Astrocyte of the cerebellum (primary cell): ENCODE measurements at places on chromosomes 5 and 9.

GRCh38 chr5:107672211-107673038 lies 1.7 kb upstream of the EFNA5 start:
- DNase-seq = peak; percentile 91

- DNase-seq = no peak
Measured at GRCh38 chr5:72465601-72466563, 41.3 kb downstream of the ZNF366 start.

DNA sequence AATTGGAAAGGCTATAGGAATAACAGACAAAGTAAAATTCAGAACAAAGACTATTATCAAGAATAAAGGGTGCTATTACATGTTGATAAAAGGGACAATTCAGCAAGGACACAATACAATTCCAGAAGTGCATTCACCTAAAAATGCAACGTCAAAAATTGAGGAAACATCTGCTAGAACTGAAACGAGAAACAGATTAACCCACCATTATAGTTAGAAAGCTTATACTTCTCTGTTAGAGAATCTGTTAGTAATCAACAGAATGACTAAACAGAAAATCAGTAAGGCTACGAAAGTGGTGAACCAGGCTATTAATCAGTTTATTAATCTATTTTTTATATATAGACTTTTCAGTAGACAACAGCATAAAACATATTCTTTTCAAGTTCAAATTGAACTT lies 14.8 kb downstream of the FCN1 start:
- no peak for DNase-seq

DNA sequence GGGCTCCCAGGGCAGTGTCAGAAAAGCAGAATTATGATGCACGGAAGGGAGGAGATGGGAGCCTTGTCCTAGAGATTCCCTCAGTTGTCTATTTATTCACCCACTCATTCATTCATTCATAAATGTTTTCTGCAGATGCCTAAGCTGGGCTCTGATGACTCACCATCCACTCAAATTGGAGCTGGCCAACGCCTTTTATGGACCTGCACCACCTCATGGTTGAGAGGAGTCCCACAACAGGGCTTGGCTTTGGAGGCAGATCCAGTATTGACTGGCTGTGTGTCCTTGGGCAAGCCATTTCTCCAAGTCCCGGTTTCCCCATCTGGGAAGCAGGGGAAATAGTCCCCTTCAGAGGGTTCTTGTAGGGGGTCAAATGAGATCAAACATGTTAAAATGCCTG lies 227.8 kb downstream of the MELK start:
- DNase-seq = no peak

DNA sequence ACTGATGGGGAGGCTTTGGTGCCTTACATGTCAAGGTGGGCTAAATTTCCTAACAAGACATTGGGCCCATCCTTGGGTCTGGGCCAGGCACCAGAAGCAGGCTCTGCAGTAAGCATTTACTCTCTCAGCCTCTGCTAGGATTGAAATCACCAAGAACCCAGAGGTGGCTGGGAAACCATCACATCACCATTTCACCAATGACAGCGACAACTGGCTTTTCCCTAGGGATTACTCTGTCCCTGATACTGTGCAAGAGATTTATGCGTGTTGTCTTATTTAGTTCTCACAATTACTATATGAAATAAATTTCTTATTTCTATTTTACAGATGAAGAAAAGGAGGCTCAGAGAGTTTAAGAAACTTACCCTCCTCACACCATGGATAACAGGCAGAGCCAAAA lies 342.2 kb downstream of the ARHGEF28 start:
- DNase-seq = no peak

GRCh38 chr9:70641631-70642030 lies 227.2 kb upstream of the KLF9 start:
- peak; percentile 20 for DNase-seq

GRCh38 chr5:179195561-179196404 lies 135.6 kb downstream of the ZNF354C start:
- no peak for DNase-seq

DNA sequence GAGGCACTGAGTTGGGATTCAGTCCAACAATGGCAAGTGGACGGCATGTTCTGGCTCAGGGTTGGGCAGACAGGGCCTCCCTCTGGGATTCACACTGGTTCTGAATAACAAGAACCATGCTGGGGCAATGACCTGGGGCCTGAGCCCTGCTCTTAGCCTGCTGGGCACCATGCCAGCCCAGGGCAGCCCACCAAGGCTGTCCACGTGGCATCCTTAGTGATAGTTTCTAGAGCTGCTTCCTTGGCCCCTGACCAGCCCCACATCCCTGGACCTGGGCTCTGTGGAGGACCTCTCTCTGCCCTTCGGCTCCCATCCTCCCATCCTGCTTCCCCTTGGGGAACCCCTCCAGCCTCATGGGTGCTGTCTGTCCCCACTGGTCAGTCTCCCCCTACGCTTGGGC lies 22.3 kb upstream of the OLFM1 start:
- no peak for DNase-seq

- DNase-seq = no peak
Measured at GRCh38 chr9:1941989-1942388, 73.2 kb upstream of the SMARCA2 start.

DNA sequence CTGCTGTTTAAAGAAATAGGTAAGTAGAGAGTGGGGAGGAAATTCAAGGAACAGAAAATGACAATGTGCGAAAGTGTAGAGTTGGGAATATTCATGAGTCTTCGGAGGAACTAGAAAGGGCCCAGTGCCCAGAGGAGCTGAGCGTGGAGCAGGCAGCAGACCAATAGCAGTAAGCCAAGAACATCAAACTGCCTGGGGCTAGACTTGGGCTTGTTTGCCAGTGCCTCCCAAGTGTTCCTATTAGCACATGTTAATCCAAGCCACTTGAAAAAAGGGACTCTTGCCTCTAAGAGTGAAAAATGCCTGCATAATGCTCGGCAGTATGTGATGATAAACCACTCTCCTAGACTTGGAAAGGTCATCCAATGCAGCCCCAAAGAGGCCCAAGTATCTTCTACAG lies 1.2 kb upstream of the TAL2 start:
- DNase-seq = no peak

- peak; percentile 76 for DNase-seq
Measured at GRCh38 chr9:107548298-107549142, 59.0 kb upstream of the KLF4 start.

DNA sequence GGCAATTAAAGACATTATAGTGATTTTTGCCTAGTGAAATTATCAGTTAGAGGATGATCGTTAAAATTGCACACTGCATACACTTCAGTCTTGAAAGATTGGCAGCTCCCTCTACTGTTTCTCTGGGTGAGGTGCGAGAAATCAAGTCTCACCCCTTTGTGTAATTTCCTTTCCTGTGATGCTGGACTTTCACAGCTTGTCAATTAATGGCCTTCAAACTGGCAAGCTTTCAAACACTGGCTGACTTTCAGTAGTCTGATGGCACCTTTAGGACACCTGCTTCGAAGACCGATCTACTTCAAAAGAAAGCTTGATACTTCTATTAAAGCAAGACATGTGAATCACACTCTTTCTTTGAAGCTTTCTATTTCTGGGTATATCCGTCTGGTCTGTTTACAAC lies 706.7 kb upstream of the PTPRD start:
- DNase-seq = peak; percentile 8

- DNase-seq = no peak
Measured at GRCh38 chr5:16446993-16447392, 18.6 kb downstream of the ZNF622 start.

DNA sequence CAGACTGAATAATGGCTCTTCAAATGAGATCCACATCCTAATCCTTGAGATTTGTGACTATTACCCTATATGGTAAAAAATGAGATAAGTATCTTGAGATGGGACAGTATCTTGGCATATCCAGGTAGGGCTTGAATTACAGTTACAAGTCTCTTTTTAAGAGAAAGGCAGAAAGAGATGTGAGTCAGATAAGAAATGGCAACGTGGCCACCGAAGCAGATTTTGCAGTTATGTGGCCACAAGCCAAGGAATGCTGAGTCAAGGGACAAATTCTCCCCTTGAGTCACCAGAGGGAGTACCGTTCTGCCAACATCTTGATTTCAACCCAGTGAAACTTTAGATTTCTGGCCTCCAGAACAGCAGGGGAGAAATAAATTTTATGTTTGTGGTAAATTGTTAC lies 1983.0 kb upstream of the C9orf72 start:
- peak; percentile 81 for DNase-seq

DNA sequence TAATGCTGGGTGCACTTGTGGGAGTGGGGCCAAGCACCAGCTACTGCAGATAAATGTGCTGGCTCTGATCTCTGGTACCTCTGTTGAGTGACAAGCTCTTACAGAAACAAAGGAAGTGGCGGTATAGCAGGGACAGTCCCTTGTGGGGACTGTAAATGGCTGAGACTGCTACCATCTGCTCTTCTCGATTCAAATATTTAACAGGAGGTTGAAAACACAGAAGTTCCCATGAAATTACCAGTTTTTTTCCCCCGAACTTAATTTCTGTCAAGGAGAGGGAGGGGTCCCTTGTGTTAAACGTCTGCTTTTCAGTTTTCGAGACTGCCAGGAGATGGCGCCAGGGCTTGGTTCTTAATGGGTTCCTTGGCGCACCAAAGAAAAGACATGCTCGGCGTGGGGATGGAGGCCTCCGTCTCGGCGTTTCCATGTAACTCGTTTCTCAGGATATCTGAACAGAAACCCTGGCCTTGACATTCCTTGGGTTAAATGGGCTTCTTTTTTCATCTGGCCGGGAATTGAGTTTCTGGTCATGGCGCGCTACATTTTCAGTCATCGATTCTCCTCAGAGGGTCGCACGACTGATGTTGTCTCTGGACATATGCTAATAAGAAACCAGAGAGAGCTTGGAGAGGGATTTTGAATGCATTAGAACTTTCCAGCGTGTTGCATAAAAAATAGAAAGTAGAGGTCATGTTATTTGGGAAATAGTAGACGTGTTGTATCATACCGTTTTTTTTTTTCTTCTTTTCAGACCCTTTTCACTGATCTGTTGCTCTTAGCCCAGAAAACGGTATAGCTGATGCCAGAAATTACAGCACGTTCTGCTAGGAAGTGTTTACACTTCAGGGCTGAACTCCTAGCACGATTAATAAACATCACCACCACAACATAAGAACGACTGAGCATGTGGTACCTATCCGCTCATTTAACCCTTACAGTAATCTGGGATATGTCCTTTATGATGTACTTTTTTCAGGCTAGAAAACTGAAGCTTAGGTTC lies 64.0 kb downstream of the CARTPT start:
- peak; percentile 59 for DNase-seq

DNA sequence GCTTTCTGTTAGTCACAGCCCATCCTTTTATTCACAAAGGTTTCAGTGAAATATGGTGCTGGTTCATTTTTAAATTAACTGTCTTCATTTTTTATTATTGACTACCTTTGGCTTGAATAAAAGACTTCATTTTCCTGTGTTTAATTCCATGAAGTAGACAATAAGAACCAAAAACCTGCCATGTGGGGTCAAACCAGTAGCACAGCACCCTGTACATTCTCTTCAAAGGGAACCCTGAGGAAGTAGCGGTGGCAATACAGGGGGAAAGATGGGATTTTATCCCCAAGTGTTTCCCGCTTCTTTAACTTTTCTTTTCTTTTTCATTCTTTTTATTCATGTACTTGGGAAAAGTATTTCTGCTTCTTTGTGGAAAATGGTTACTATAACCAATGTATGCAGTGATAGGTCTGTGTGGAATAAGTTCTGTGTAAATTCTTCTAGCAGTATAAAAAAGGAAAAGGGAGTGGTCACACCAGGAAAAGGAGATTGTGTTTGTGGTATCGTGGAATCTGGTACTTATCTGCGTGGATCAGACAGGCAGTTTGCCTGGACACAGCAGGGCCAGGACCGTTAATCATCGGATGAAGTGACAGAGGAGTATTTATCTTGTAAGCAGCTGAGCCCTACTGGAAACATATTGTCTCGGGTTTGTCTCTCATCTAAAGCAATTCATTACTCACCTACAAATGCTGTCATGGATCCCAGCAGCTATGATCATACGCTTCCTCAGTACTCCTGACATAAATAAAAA lies 94.2 kb downstream of the PPIC start:
- peak; percentile 6 for DNase-seq

GRCh38 chr5:142319105-142319504 lies 5.7 kb downstream of the SPRY4 start:
- no peak for DNase-seq

GRCh38 chr5:125199373-125199772 lies 452.9 kb upstream of the ZNF608 start:
- no peak for DNase-seq

DNA sequence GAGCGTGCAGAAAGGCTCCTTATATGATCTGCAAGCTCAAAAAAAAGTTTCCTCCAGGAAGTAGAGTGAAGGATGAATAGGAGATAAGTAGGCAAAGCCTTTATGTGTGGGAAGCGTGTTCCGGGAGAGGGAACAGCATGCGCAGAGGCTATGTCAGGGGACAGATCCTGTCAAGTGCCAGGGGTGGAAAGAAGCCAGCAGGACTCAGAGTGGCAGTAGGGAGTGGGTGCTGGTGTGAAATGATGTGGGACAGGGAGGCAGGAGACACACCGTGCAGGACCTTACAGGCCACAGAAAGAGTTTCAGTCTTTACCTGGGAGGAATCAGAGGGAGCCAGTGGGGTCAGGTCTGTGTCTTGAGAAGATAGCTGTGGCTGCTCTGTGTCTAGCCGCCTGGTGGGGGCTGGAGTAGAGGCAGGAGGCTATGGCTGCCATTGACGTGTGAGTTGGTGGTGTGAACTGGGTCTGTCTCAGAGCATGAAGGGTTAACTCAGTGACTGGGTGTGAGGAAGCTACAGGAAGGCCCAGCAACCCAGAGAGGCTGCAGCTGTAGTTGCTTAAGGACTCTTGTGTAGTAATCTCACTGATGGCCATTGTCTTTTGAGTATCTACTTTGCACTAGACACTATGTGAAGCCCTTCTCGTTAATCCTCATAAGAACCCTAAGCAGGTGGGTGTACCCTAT lies 71.3 kb downstream of the PPARGC1B start:
- DNase-seq = no peak

- no peak for DNase-seq
Measured at GRCh38 chr5:165370794-165371193, 1865.4 kb downstream of the MAT2B start.
